ENCODE measurements at places on chromosomes 1 and 21.
A peak's percentile ranks its signal among the peaks of the same experiment; 100 is the strongest.

GRCh38 chr21:32529679-32530078, 55.6 kb downstream of the TCP10L start:
- no peak for DNase-seq

GRCh38 chr1:109910963-109911798, 532 bp downstream of the CSF1 start:
- no peak for DNase-seq

GRCh38 chr1:229980009-229980408, 87.0 kb upstream of the GALNT2 start:
- DNase-seq, result no peak

GRCh38 chr1:224377676-224378006, 21.0 kb downstream of the CNIH4 start:
- DNase-seq, result no peak

DNA sequence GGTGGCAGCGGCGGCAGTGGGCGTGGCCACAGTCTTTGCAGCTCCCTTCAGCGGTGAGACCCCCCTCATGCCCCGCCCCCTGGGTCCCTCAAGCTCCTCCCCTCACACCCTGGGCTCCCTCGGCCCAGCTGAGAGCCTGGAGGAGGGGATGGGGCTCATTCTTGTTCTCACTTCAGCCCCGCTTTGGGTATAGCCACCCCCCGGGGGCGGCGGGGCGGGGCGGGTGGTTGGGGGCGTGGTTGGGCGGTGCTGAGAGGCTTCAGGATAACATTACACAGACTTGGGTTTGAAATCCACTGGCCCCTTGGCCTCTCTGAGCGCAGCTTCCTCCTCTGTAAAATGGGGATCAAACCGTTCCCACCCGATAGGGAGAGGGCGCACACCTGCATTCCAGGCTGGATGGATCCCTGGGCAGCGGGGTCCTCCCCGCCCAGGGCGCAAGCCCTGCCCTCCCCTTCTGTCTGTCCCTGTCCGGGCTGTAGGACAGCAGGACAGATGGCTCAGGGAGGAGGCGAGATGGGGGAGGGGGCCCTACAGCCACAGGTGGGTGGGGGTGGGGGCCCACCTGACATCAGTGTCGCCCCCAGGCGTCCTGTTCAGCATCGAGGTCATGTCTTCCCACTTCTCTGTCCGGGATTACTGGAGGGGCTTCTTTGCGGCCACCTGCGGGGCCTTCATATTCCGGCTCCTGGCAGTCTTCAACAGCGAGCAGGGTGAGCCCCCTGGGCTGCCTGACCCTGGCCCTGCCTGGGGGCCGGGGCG, 5.1 kb downstream of the CLCNKA start:
- DNase-seq, result peak; percentile 86

All from NCI-H82 (cell line).